GM23248 (cell line): ENCODE measurements at places on chromosomes 7 and 10. TPM values are rescaled to one million over a fixed set of nuclear protein-coding genes. Genes with fewer than 3 reads are reported as not detected.
A peak's percentile ranks its signal among the peaks of the same experiment; 100 is the strongest.

- DNase-seq = no peak
Observed at GRCh38 chr7:81231301-81231838, 312.5 kb upstream of the SEMA3C start.

- peak; percentile 55 for DNase-seq
Observed at GRCh38 chr10:79068203-79068561, 584 bp upstream of the ZMIZ1 start.

- peak; percentile 15 for DNase-seq
Observed at GRCh38 chr10:45354261-45354660, 19.8 kb upstream of the ALOX5 start.

GRCh38 chr7:44078521-44078920, 3.8 kb downstream of the POLM start:
- DNase-seq = no peak

GRCh38 chr7:102254521-102254920, 32.1 kb upstream of the SH2B2 start:
- no peak for DNase-seq

The PAPSS2 gene
- 63.6 and 65.9 TPM in 2 replicates for total RNA-seq

DNA sequence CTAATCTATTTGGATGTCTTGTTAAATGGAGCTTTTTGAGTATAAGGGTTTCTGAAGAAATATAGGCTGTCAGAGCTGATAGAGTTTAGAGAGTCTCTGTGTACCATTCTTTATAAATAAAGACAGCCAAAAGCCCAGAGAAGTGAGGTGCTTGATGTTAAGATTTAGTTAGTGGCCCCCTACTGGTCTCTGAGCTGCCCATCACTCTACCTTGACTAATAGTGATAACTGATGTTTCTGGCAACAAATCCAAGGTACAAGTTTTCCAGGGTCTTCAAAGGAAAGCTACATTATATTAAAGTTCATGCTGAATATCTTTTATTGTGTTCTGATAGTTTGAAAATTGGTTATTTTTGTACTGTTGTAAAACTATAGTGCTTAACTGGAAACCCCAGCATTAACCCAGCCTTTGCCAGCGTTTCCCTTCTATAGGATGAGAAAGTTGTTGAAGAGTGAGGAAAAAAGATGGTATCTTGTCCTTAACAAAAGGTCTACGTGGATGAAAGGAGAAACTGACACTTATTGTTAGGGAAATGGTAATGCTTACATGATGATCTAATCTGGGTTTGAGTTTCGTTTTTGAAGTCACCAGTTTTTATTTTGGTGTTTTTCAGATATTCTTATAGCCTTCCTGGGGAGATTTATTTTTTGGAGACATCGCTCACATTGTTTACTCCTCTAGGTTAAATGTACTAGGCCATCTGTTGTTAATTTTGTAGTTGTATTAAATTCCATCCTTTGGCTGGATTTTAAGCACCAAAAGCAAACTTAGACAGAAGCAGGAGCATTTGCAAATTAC, 79.0 kb downstream of the AUTS2 start:
- DNase-seq = no peak

The CFAP58 gene
- under 0.01 and 0.22 TPM in 2 replicates for total RNA-seq
